ENCODE measurements at places on chromosomes 13 and 19.

DNA sequence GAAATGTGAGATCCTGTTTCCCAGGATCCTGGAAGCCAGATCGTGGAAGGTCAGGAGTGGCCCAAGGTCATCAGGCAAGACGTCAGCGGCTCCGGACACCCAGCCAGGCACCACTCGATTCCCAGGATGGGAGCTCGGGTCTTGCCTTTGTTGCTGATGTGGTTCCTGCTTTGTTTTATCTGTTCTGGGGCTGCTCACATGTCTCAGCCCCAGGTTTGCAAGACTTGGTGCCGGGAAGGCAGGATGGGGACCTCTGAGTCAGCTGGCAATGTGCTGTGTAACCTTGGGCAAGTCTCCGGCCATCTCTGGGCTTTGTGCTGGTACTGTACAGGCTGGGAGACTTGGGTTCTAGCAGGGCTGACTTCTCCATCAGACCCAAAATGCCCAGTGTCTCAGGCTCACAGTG is 1.4 kb upstream of the FCHO1 start:
- DNase-seq: peak; percentile 67

GRCh38 chr13:100517728-100518127 is 70.9 kb downstream of the GGACT start:
- no peak for DNase-seq

GRCh38 chr13:59332966-59333365 is 830.8 kb downstream of the DIAPH3 start:
- DNase-seq: no peak

- DNase-seq: peak; percentile 67
Observed at GRCh38 chr19:56066152-56067023, 54.7 kb downstream of the ZNF787 start.

DNA sequence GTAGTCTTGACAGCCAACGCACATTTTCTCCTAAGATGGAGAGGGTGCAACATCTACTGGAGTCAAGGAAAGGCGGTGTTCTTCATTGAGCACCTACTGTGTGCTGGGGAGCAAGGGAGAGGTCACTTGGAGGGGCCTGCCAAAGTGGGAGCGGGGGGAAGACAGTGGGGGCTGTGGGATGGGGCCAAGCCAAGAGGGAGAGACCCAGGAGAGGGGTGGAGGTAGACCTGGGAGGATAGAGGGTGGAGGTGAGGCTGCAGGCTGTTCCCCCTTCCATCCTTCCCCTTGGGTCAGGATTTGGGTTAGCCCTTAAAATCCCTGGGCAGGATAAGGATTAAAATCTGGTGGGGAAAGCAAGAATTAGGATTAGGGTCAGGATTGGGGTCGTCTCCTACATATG is 1.7 kb upstream of the PLPP2 start:
- no peak for DNase-seq

- DNase-seq: no peak
Observed at GRCh38 chr13:91659256-91660075, 261.0 kb downstream of the GPC5 start.

DNA sequence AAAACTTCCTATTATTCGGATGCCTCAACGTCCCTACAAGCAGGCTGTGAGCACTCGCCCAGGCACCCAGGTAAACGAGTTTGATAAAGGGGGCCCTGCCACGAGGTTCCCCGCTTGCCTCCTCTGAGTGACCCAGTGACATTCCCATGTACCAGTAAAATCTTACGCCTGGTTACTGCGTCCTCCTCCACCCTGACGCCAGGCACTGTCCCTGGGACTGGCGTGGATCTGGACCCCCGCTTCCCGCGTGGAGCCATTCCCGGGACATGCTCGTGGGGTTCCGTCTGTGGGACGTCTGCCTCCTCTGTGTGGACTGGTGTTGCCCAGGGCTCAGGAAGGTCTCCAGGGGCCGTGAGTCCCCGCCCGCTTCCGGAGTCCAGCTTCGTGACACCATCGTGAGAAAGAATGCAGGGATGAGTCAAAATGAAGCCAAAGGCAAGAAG is 407 bp upstream of the ZNF550 start:
- DNase-seq: no peak

DNA sequence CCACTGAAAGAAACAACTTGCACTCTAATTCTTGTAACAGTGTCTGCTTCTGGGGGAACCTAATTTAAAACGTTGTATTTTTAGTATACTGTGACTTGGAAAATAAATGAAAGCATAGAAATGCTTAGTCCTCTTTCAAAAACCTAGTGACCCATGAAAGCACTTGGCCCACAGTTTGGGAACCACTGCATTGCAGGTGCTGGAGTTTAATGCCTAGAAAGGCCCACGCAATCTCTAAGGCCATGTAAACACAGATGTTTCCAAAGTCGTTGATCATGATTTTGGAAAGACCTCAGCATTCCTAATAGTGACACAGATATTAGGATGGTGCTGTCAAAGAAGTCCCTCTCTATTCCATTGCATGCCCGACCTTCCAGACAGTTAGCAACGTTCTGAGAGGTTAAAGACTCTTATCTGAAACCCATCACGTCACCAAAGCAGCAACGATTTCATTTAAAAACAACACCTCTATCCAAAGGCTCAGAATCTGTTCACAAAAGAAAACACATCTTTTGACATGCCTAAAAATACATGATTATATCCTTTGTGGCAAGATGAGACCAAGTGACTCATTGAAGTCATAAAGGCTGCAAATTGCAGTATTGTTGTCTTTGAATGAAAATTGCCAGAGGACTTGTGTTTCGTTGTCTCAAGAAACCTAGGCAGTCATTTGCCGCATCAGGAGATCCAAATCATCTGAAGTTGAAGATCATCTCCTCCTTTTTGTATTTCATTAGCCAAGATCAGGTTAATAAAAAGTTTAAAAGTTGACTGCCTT is 328.0 kb upstream of the ZNF507 start:
- DNase-seq: no peak

DNA sequence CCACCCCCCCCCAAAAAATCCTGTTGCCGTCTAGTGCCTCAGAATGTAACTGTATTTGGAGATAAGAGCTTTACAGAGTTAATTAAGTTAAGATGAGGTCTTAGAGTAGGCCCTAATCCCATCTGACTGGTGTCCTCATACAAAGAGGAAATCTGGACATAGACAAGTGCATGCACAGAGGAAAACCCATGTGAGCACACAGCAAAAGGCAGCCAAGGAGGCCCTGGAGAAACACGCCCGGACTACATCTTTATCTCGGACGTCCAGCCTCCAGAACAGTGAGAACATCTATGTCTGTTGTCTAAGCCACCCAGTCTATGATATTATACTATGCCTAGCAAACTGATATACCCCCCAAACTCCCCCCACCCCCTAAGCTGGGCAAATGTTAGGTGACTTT is 193.8 kb downstream of the KATNAL1 start:
- no peak for DNase-seq

GRCh38 chr13:44063881-44064280 is 184.2 kb downstream of the LACC1 start:
- no peak for DNase-seq

DNA sequence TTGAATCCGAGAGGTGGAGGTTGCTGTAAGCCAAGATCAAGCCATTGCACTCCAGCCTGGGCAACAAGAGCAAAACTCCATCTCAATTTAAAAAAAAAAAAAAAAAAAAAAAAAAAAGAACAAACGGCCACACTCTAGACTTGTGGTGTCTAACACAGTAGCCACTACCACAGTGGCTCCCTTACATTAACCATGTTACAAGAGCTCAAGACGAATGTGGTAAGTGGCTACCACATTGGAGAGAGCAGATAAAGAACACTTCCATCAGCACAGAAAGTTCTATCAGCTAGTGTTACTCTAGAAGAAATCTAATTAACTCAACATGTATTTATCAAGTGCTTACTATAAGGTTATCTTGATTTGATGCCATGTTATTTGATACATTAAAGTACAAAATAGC is 11.5 kb downstream of the XPO4 start:
- no peak for DNase-seq

DNA sequence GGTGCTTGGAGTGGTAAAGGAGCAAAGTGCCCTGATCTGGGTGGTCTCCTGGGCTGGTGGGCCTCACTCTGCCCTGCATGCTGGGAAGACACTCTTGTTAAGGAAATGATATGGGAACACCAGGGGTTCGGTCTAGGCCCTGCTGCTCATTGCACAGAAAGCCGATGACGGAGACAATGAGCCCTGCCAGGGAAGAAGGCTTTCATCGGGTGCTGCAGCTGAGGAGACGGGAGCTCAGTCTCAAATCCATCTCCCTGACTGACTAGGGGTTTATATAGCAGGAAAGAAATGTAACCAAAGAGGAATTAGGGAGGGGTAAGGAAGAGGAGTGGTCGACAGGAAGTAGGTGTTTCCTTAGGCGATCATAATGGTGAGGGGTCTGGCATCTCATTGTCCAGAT is 253.4 kb downstream of the TEX29 start:
- no peak for DNase-seq

GRCh38 chr13:51730927-51731326 is 73.0 kb downstream of the DHRS12 start:
- DNase-seq: no peak

DNA sequence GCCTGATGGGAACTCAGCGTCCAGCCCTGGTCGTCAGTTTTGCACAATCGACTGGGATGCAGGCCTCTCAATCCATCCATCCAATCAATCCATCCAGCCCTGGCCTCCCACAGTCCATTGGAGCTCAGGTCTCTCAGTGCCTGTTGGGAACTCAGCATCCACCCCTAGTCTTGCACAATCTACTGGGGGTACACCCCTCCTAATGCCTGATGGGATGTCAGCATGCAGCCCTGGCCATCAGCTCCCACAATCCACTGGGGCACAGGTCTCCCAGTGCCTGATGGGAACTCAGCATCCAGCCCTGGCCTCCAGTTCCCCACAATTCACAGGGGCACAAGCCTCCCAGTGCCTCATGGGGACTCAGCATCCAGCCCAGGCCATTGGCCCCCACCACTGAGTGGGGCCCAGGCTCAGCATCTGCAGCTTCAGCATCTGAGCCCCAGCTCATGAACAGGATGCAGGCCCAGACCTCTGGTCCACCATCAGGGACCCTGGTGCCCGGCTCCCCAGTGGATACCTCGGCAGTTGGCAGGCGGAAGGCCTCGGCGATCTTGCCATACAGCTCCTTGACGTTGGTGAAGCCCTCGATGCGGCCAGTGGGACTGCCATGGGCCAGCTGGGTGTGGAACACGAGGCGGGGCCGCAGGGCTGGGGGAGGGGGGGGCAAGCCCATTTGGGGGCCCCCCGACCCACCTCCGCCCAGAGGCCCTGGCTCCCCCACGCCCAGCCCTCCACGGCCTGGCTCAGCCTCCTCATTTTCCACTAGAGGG is 7.2 kb upstream of the PTGER1 start:
- DNase-seq: no peak
